HS-27A (cell line): ENCODE measurements at places on chromosomes 3 and 15.

DNA sequence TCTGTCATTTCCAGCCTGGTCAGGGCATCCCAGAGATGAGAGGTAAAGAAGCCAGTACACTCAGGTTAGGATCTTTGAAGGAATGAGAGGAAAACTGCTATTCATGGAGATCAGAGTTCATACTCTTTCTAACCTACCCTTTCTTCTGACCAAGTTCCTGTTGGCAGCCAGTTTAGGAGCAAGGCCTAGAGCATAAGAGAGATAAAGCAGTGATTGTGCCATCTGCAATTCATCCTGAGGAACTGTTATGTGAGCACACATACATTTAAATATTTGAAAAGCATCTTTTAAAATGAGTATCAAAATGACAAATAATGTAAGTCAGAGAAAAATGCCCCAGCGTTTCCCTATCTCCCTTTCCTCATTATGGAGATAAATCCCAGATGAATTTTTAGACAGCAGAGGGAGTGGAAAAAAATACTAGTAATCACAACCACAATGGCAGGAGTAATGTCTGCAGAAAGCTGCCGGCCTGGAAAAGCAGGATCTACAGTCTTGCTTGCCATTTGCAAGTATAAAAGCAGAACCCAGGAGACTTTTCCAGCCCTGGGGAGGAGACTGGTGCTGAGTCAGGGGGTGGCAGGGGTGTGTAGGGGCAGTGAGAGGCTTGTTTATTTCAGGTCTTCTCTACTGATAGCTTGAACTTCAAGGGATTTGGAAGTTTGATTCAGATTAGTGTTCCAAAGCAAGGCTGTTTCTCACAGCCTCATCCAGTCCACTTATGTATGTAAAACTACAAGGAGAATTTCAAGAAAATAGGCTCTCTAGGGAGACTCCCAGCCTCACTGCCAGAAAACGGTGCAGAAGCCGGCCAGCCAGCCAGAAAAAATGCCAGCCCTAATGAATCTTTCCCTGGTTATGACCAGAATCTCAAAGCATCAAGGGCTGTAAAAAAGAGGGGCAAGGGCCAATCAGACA lies 1052.4 kb downstream of the TUSC7 start:
- no peak for DNase-seq

- no peak for DNase-seq
These were observed 57.9 kb upstream of the SEC22A start for GRCh38 chr3:123143669-123144411.

DNA sequence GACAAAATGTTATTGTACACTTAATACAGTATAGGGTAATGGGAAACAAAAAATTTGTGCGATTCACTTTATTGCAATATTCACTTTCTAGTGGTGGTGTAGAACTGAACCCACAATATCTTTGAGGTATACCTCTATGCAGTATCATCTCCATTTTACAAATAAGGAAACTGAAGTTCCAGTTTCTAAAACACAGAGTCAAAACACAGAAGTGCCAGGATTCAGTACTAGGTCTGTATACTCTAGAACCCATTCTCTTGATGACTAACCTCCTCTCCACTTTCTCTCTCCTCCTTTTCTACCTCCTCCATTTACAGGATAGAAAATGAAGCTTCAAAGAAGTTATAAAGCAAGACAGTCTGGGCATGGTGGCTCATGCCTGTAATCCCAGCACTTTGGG lies 62.2 kb downstream of the MB21D2 start:
- DNase-seq, result no peak

DNA sequence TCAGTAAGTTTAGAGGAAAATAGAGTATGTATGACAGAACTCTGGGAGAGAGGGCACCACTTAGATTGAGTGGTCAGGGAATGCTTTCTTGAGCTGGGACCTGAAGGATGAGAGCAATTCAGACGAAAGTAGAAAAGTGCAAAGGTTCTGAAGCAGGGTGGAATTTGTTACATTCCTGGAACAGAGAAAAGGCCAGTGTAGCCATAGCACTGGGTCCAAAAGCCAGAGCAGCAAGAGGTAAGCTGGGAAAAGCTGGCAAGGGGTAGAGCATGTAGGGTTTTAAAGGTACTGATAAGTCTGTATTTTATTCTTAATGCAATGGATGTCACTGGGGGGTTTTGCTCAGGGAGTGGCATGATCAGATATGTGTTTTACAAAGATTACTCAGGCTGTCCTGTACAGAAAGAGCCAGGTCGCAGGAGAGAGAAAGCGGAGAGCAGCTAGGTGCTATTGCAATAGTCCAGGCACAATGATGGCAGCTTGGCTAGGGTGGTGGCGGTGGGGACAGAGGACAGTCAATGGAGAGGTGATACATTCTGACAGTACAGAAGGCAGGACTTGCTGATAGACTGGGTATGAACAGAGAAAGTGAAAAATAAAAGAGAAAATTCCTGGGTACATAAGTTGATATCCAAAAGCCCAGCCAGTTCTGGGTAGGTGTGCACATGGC lies 17.0 kb downstream of the FSTL1 start:
- no peak for DNase-seq

DNA sequence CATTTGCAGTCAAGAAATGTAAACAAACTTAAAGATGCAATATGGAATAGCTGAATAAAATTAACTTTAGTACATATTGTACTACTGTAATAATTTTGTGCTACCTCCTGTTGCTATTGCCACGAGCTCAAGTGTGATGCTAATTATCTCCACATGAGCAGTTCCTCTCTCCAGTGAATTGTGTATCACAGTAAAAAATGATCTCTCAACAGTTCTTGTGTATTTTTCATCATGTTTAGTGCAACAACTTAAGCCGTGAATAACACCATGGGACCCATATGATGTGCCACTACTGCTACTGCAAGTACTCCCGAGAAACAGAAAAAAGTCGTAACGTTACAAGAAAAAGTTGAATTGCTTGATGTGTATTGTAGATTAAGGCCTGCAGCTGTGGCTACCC lies 12.4 kb downstream of the RIOX2 start:
- DNase-seq, result no peak

- DNase-seq, result no peak
These were observed 42.5 kb upstream of the SPTSSB start for GRCh38 chr3:161413855-161414210.

GRCh38 chr15:73183071-73183470 lies 130.8 kb downstream of the NEO1 start:
- no peak for DNase-seq

DNA sequence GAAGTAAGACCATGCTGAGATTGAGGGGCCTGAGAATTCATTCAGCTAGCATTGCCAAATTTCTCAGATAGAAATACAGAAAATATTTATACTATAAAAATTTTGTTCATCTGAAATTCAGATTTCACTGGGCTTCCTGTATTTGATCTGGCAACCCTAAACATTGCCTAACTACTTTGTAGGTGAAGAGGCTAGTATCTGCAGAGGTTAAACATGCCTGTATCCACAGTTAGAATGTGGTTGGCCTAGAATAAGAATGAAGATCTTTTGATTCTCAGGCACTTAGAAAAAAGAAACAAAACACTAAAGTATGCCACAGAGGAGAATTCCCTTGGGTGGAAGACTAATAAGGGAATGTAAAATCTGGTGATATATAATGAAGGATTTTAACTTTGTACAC lies 189.0 kb downstream of the DIPK2A start:
- no peak for DNase-seq

DNA sequence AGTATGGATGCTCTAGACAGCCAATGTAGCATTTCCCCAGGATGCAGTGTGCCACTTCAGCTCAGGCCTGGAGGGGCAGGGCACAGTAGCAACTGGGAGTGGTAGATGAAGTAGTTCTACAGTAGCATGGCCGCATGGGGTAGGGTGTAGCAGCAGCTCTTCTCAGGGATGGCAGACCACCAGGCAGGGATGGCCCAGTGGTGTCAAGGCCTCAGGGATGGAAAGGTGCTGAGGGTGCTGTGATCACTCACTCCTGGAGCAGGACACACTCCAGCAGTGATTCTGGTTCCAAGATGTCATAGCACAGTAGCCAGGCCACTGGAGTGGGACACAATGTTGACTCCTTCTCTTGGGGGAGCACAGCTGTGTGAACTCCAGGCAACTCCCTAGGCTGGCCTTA lies 210.9 kb upstream of the LYSMD4 start:
- no peak for DNase-seq
